NCI-H1417 treated with DMSO at 0.1 percent for 48 hours (cell line): ENCODE measurements at places on chromosomes 7 and 10.

GRCh38 chr10:103731609-103732270, 123.6 kb downstream of the SH3PXD2A start:
- no peak for DNase-seq

- DNase-seq, result no peak
Observed at GRCh38 chr10:13775786-13776775, 189.3 kb downstream of the PRPF18 start.

GRCh38 chr10:35027567-35027966, 62.6 kb downstream of the CUL2 start:
- no peak for DNase-seq

- no peak for DNase-seq
Observed at GRCh38 chr10:57979491-57979890, 288.2 kb downstream of the IPMK start.

GRCh38 chr7:118110178-118110925, 73.6 kb upstream of the LSM8 start:
- no peak for DNase-seq

- DNase-seq, result no peak
Observed at GRCh38 chr10:4357911-4358310, 468.1 kb upstream of the AKR1E2 start.
